ENCODE measurements at places on chromosomes 4 and X.

GRCh38 chrX:105876658-105877057 lies 54.3 kb downstream of the NRK start:
- no peak for DNase-seq

DNA sequence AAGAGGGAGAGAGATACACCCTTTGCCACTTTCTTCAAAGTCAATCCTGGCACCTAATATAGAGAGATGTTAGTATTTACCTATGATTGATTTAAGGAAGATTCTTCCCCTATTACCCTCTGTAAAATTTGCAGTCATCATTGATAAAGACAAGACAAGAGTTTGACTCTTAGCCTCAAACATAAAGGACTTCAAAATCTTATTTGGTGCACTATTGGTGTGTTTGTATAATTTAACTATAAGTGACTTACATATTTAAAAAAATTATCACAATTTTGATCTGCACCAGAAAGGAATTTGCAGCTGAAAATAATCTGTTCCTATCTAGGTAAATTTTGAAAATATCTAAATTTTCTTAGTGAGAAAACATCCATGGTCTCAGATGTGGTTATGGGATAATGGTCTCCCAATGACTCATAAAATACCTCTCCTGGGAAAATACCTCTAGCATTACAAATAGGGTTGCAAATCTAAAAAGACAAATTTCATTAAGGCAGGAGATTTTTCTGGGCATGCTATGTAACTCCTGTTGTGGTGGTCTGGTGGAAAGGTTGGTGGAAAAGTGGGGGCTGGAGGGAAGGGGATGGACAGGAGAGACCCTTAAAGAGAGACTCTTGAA lies 173.6 kb upstream of the MED14 start:
- DNase-seq = no peak

- no peak for DNase-seq
These were observed 83.1 kb upstream of the FTHL17 start for GRCh38 chrX:31154946-31155345.

DNA sequence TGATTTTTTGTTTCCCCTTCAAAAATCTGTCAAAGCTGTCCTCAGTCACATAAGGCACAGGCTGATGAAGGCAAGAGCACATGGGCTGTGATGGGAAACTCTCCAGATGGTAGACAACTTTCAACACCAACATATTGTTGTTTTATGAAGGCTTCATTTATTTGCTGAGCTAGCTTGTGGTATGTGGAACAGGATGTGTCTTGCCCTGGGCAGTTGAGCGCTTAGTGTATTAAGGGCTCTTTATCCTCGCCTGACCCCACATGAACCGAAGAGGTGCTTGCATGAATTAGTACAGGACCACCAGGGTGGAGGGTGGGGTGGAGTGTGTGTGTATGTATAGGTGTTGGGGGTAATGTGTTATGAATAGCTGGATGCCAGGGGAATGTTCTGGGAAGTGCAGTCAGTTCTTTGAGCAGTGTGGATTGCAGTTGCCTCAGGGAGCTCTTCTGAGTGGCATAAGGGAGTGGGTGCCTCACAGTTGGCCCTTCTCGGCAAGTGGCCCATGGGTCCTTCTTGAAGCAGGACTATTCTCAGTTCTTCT lies 103.1 kb downstream of the PHEX start:
- no peak for DNase-seq

DNA sequence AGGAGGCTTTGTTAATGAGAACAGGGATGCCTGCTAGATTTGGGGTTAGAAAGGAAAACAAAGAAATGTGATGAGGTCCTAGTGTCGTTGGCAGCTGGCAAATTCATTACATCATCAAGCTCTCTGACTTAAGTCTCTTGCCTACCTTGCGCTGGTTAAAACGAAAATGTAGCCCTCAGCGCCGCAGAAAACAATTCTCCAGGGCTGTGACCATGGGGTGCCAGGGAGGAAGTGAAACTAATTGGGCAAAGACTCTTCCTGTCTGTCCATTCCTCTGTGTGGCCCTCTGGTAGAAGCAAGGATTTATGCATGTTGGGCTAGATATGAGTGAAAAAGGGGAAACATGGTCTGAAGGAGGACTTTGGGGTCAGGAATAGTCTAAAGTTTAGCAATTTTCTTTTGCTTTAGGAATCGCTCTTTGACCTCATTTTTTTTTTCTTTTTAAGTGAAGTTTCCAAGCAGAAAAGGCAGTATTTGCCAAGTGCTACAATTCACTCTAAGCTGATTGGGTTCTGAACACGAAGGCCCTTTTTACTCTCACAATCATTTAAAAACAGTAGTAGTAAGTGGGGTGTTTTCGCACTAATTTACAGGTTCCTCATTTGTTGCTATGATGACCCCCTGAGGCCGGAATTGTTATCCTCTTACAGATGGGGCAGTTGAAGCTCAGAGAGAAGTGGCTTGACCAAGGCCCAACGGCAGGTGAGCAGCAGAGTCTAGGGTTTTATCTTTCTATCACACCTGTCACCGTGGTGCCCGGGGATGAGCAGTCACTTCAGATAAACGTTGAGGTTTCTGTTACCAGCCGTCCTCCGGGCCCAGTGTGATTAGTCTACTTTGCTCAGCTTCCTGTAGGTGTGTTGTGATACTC lies 27.3 kb upstream of the CHRNA9 start:
- no peak for DNase-seq

GRCh38 chr4:76197031-76197743 lies 16.4 kb downstream of the SCARB2 start:
- no peak for DNase-seq

- DNase-seq = no peak
These were observed 43.3 kb downstream of the MTMR1 start for GRCh38 chrX:150736475-150736874.

GRCh38 chrX:109264878-109265277 lies 217.0 kb downstream of the GUCY2F start:
- DNase-seq = no peak

- no peak for DNase-seq
These were observed 40.5 kb downstream of the C4orf33 start for GRCh38 chr4:129136433-129136832.

- no peak for DNase-seq
These were observed 37.4 kb upstream of the SLC10A4 start for GRCh38 chr4:48445704-48446103.

DNA sequence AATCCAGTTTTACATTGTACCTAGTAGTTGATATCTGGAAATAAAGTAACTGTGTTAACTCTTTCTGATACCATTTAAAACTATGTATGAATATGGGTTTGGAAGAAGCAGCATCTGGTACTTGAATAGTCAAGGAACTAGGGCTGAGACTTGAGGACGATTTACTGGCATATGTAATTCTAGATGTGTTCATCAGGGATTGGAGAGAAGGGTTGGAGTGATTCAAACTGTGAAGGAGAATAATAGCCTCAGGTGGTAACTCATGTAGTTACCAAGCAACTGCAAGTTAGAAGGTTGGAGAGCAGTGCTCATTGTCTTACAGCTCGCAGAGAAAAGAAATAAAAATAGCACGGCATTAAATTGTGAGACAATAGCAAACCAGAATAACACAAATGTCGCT lies 29.5 kb upstream of the TXLNG start:
- no peak for DNase-seq

GRCh38 chrX:136491832-136492231 lies 4.1 kb downstream of the BRS3 start:
- no peak for DNase-seq

All from hypothalamus (tissue), 51 donors.